ENCODE measurements at places on chromosomes 5 and 9.

DNA sequence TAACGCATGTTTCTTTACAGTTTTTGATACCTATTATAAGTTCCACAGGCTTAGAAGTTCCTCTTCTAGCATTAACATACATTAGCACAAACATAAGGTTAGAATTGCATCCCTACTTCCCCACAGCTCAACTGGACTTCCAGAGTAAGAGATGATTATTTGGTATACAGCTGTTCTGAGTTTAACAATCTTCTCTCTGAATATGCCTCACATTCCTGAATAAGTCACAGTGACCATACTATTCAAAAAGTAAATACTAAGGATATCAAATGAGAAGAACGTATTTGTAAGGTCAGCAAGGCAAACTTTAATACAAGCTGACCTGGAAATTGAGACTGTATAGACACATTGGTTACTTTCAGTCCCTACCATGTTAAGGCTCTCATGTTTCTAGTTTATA, 21.3 kb downstream of the NR6A1 start:
- no peak for DNase-seq

GRCh38 chr9:95001720-95002119, 275.2 kb downstream of the AOPEP start:
- no peak for DNase-seq

DNA sequence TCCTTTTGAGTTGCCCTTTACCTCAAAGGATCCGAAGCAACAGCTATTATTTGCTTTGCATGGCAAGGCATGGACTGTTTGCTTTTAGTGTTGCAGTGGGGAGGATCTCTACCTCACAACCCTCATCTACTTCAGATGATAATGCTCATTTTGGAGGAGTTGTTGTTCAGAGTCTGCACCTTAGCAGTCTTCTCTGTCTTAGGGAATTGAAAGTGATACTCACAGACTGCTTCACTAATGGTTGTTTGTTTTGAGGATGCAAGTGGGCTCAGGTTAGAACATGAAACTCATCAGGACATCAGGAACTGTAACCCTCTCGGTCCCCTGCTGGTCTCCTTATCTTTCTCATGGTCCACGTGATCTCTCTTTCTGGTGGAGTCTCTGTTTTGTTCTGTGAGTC, 172.9 kb upstream of the ANKH start:
- DNase-seq = no peak

DNA sequence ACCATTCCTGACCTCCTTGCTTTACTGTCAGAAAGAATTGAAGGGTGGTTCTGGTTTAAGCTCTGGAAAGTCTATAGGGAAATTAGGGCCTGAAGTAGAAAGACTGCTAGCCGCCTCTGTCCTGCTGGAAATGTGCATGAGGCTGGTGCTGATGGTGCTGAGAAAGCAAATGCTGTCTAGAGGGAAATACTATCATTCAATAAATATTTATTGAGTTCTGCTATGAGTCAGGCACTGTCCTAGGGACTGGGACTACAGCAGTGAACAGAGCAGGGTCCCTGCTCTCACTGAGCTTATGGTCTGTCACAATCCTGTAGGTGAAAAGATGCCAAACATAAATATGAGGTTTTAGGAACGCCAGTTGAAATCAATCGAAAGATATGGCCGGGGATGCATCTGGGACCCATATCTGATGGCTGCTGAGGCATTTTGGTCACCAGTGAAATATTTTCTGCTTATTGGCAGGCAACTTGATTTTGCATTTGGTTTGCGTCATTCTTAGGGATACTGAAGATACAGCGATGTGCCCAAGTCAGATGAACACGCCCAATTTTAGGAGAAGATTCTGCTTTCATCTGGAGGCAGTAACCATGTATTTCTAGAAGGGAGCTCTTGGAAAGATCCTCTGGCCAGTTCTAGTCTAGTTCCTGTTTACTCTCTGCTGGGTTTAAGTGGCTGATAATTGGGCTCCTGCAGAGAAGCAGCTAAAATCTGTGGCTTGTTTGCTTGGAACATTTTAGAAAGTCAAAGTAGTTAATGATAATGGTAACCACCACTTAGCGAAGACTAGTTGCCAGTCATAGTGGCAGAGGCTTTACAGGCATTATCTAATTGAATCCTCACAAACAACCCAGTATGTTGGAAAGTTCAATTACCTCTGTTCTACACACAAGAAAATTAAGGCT, 73.3 kb downstream of the INSYN2B start:
- no peak for DNase-seq

DNA sequence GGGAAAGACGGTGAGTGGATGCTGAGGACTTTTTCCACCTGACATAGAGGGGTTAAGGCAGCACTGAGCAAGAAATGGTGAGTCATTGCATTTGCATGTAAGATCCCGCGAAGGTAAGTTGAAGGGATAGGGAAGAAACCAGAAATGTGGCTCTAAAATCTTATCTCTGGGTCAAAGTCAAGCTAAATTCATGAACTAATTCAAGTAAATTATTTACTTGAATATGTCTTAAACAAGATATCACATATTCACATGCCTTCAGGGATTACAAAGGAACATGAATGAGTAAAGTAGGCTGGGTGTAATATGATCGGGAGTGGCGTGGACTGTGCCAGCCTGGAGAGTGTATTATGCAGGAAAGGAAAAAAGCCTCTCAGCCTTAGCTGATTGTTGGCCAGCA, 74.4 kb upstream of the EQTN start:
- DNase-seq = no peak

DNA sequence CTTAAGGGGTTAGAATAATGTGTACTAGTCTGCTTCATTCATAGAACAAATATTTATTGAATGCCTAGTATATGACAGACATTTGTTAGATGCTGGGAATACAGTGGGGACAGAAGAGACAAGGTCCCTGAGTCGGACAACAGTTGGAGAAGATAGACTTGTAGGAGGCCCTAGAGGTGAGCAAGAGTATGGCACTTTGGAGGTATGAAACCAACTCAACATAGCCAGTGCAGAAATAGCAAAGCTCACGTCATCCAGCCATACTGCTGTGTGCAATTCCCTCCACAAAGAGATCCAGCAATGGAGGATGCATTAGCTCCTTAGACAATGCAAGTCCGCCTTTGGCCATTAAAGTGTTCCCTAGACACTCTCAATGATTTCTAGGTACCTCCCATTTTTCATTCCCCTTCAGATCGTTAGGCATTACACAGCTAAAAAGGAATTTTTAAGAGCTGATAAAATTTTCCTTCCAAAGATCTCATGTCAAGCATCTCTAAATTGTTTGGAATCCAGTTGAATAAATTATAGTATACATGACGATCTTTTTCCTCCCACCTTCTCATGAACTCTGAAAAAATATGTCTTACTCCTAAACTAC, 1949.6 kb upstream of the WWC1 start:
- no peak for DNase-seq

- no peak for DNase-seq
These were observed 34.4 kb downstream of the SNX18 start for GRCh38 chr5:54551926-54552325.

DNA sequence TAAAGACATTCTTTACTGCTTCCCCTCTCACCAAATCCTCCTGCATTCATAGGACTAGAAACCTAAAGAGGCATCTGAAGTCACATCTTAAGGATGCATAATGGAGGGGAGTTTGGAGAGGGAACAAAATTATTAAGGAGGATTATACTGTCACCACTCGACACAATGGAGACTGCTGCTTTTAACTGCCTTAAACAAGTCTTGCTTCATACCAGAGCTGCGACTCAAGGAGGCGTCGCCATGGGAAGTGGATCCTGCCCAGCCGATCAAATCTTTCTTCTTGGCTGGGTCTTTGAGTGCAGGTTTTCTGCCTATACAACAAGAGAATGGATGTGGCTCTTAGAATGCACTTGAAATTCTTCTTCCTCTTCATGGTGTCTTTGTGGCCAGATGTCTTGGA, 66.7 kb upstream of the FOXE1 start:
- DNase-seq = no peak

DNA sequence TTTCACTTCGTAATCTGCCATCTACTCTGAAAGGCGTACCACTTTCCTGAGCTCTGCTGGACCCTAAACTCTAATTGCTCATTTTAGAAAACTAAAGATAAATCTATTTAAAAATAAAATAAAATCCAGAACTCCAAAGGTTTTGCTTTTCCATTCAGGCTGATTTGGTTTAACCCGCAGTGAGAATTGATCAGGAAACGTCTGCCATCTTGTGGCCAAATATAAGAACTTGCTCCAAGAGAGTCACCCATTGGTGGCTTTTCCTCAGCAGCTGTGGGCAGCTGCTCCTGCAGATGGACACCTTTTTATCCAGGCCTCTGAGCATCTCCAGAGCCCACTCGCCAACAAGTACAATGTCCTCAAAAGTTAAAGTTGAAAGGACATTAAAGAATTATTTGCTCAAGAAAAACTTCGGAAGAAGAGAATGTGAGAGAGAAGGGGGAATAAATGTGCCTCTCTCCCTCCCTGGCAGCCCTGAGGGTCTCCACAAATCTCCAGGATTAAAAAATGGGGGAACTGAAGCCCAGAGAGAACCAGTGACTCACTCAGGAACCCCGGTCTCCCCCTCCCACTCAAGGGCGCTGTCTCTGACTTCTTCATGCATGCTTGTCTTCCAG, 4.1 kb downstream of the SAXO1 start:
- no peak for DNase-seq

GRCh38 chr5:132243366-132243977, 14.0 kb upstream of the PDLIM4 start:
- no peak for DNase-seq

- DNase-seq = no peak
These were observed 5.3 kb downstream of the SLC25A25 start for GRCh38 chr9:128073253-128073886.

GRCh38 chr5:132475497-132475882, 15.1 kb downstream of the IRF1 start:
- DNase-seq = no peak

GRCh38 chr5:121797681-121798518, 53.8 kb upstream of the FTMT start:
- DNase-seq = no peak

GRCh38 chr9:104826079-104826775, 62.3 kb downstream of the NIPSNAP3B start:
- no peak for DNase-seq

DNA sequence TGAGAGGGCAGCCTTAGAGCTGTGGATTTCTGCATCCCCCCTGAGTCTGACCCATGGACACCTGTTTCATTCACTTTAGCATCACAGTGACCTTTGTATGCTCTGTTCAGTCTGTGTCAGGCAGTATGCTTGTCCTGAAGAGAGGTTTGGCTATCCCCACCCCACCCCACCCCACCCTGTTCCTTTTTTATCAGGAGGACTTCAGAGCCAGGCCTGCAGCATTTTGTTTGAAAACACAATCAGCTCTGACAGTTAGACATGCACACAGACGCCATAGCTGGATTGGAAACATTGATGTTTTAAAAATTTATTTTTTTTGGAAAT, 142.2 kb downstream of the NTRK2 start:
- DNase-seq = no peak

DNA sequence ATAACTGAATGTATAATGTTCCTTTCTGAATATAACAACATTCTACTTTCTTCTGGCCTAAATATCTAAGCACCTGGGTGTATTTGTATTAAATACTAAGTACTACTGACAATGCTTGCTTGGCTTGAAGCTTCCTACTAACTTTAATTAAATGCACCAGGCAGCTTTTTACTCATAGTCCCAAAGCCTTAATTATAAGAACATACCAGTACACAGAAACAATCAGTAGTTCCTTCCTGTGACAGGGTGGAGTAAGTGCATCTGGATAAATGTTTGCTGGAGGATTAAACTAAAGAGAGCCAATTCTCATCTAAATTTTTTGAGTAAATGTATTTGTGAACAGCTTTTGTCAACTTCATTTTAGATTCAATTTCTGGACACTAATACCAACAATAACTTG, 558.6 kb upstream of the SEMA6A start:
- DNase-seq = no peak

DNA sequence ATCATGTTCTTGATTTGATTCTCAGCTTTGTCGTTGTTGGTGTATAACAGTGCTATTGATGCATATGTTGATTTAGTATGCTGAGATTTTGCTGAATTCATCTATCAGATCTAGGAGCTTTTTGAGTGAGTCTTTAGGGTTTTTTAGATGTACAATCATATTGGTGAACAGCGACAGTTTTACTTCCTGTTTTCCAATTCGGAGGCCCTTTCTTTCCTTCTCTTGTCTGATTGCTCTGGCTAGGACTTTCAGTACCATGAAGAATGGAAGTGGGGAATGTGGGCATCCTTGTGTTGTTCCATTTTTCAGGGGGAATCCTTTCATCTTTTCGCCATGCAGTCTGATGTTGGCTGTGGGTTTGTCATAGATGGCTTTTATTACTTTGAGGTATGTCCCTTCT, 100.4 kb downstream of the SGCD start:
- no peak for DNase-seq

DNA sequence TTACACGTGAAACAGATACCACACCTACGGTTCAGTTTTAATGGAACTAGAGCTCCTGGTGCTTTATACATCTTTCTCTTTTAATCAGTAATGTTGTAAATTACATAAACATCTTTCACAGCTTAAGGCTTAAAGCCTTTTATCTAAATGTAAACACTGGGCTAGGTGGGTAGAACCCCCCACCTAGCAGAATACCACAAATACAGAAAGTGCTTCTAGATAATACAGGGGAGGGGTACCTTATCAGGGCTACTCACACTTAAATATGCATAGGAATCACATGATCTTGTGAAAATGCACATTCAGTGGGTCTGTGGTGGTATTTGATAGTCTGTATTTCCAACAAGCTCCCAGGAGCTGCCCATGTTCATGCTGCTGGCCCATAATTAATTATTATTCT, 256.4 kb upstream of the TARS1 start:
- no peak for DNase-seq

DNA sequence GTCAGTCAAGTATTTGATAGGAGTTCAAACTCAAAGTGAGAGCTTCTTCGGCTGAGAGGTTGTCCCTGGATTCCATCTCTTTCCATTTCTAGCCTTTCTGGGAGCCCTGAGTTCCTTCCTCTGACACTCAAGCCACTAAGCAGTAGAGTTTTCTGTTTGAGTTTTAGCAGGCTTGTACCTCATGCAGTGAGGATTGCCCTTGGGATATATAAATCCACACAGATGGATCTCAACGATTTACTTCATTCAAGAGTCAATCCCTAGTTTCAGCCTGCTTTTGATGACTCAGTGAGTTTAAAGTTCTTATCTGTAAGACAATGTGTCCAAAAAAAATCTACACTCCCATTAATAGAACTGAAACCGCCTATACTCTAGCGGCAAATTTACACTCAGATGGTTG, 2240.9 kb upstream of the WWC1 start:
- DNase-seq = no peak

- DNase-seq = peak; percentile 72
These were observed 6.1 kb downstream of the NOTCH1 start for GRCh38 chr9:136539427-136540421.

DNA sequence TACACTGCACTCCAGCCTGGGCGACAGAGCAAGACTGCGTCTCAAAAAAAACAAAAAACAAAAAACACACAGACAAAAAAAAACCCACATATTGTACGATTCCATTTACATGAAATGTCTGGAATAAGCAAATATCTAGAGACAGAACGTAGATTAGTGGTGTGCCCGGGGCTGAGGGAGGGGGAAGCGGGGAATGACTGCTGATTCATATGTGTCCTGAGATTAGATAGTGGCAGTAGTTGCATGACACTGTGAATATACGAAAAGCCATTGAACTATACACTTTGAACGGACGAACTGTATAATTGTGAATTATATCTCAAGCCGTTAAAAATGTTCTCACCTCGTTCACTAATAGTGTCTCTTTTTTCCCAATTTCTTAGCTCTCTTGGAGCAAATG, 23.9 kb downstream of the FGF1 start:
- DNase-seq = no peak

GRCh38 chr9:88996046-88996920, 5.0 kb downstream of the S1PR3 start:
- no peak for DNase-seq

Measured in activated gamma-delta T cell treated with anti-CD3 and anti-CD28 coated beads, Interleukin-2, amount 50 U/mL, for 16 hours (primary cell).